ENCODE measurements at places on chromosomes 5 and 9.

GRCh38 chr5:10648806-10649665 is 85.2 kb downstream of the ANKRD33B start:
- DNase-seq: no peak

- DNase-seq: no peak
These were observed at the start of gene DIPK1B for GRCh38 chr9:136711751-136712689. Gene DIPK1B, plus strand, starts transcription at chr9:136712572. Its CDS starts 94 bp downstream, at chr9:136712666.

GRCh38 chr9:110847671-110848070 is 179.1 kb downstream of the MUSK start:
- DNase-seq: no peak

DNA sequence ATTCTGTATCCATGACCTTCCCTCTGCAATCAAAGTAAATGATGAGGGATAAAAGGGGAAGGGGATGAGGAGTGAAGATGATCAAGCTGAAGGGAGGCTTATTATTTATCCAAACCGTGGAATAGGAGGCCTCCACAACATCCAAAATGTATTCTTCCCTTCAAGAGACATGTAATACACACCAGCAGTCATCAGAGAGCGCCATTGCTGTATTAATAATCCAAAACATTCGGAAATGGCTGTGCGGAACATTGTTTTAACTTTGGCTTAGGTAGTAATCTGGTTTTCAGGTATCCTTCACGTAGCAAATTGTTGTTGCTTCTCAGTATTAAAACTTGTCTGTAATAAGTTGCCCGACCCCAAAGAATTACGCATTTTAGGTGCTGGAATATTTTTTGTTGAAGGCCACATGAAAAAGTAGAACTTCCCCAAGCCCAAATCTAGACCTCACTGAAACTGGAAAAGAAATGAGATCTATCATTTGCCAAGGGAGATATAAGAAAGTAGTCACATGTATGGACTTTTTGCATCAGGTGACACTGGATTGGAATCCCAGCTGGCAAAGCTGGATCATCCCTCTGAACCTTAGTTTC is 2.6 kb upstream of the BOD1 start:
- peak; percentile 17 for DNase-seq

GRCh38 chr9:21317956-21318923 is 13.1 kb upstream of the IFNA5 start:
- DNase-seq: no peak

GRCh38 chr9:75183306-75183705 is 95.0 kb downstream of the OSTF1 start:
- no peak for DNase-seq

GRCh38 chr5:82221020-82221419 is 57.1 kb downstream of the RPS23 start:
- no peak for DNase-seq

DNA sequence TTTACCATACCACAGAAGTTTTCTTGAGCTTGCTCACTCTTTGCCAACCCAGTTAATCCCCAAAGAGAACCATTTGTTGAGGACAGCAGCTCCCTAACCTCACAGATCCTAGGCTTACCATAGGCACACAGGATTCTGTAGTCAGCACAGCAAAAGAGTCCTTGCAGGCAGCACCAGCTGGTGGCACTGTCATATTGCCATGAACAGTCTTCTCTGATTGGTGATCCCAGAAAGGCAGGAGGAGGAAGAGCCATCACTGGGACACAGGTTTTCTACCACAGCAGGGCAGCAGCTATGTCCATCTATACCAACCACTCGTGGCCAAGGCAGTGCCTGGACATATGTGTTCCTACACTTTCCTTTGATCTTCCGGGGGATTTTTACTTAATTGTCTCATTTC is 297.1 kb upstream of the CD180 start:
- DNase-seq: no peak

GRCh38 chr9:72394066-72394465 is 29.1 kb upstream of the ZFAND5 start:
- DNase-seq: peak; percentile 42

DNA sequence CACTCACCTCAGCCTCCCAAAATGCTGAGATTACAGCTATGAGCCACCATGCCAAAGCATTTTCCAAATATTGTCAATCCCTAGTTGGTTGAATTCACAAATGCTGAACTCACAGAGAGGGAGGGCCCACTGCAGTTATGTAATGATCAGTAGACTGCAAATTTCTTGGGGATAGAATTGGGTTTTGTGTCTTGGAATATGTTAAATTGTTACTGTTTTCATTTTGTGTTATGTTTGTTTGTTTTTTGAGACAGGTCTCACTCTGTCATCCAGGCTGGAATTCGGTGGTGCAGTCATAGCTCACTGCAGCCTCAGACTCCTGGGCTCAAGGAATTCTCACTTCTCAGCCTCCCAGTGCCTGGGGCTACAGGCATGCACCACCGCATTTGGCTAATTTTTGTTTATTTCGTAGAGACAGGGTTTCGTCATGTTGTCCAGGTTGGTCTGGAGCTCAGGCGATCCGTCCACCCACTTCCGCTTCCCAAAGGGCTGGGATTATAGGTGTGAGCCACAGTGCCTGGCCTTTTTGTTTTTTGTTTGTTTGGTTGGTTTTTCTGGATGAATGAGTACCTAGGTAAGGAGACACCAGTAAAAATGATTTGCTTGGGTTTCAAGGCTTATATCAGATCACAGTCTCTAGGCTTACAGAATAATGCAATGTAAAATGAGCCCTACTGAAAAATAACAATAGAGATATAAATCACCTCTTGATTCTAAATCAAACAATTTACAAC is 31.5 kb upstream of the LMNB1 start:
- no peak for DNase-seq

DNA sequence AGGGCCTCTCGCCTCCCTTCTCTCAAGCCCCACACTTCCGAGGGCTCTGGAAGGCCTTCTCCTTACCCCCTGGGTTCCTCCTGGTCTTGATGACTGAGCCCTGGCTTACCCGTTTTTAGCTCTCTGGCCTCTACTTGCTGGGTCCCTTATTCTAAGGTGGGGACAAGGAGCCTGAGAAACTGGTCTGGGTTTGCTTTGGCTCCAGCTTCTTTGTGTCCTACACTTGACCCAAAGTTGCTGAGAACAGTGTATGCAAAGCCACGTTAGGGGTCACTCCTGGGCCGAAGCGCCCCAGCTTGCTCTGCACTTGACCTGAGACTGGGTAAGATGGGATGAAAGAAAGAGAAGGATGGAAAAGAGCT is 788 bp downstream of the ZNF346 start:
- no peak for DNase-seq

- DNase-seq: no peak
These were observed 831.1 kb downstream of the NR2F1-AS1 start for GRCh38 chr5:92749943-92750342.

DNA sequence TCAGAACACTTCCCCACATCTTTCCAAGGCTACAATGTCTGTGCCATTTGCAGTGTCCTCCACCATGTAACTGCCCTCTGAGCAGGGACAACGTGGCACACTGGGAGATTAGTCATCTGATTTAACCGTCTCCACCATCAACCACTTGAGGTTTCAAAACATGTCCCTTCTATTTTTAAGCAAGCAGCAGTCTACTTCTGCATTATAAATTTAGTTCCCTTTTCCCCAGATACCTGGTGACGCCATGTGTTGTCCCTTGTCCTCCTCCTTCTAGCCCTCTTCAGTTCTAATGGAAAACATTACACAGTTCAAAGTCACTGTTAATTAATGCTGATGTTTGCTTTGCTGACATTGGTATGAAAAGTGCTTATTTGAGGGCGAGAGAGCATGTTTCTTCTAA is 52.8 kb downstream of the ATP10B start:
- peak; percentile 69 for DNase-seq

GRCh38 chr9:18317896-18318295 is 156.1 kb upstream of the ADAMTSL1 start:
- DNase-seq: no peak

GRCh38 chr5:110807169-110807568 is 68.4 kb downstream of the SLC25A46 start:
- no peak for DNase-seq

GRCh38 chr5:132674671-132675506 is 1.1 kb downstream of the IL4 start:
- DNase-seq: no peak

DNA sequence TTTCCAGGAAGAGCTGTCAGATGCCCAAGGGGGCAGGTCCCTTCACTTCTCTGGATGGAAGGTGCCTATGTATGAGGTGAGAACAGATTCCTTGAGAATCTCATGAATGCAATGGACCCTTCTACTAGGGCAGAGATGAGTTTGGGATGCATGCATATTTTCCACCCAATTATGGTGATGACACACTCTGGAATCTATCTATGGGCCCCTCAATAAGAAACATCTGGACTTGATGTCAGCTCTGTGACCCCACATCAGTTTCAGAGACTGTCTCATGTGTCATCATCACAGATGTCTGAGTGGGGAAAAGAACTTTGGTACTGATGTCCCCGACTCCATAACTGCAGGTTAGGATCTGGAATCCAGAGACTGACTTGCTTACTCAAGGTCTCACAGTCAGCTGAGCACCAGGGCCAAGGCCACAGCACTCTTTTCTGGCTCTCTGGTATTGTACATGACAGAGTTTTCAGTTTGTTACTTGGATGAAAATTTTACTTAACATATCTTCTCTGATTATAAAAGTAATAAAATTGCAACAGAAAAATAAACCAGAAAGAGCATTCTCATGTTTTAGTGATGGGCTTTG is 177.0 kb downstream of the DCP2 start:
- DNase-seq: no peak

- DNase-seq: no peak
These were observed 113.2 kb upstream of the RANBP3L start for GRCh38 chr5:36414869-36415282.

DNA sequence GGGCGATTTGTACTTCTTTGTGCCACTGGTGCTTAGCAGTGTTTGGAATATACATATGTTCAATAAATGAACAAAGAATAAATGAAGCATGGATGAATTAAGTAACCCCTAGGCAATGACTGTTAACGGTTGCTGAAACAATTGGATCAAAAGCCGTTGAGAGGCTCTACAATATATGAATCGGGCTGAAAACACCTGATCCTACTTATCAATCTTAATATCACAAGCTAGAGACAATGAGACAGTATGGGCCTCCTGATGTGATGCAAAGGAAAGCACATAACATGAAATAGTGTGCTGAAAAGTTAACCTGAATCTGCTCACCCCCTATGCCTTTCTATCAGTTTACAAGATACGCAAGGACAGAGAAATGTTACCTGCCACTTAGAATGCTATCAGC is 410.3 kb upstream of the RGMB start:
- DNase-seq: no peak

DNA sequence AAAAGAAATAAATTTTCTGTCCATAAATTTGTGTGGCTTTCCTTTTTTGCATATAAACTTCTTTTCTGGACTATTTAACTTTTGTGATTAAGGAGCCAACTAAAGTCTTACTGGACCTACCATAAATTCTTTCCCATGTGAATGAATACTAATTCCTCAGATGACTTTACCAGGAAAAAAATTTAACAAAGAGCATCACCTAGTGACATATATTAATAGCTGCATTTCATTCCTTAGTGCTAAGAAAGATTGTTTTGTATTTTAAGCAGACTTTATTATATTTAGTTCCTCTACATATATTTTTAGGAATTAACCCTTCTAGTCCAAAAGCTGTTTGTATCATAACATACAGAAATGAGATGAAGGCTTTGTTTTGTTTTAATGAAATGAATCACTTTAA is 64.4 kb downstream of the C9orf85 start:
- DNase-seq: no peak

DNA sequence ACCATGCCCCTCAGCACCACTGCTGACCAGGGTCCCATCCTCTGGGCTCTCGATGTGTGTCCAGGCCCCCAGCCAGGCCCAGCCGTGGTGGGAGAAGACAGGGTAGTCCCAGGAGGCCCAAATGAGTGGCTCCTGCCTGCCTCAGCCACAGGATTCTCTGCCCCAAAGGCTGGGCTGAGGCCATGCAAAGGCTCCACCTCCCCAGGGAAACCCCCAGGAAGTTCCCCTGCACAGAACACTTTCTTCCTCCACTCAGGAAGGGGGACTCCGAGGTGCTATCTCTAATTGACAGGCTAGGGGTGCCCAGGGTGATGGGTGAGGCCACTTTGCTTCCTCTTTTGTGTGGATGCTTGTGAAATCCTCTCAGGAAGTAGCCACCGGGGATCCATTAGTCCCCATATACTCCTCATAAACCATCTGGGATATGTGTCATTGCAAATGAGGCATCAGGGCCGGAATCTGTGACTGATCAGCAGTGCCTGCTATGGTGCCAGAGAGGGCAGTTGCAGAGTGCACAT is 23.1 kb upstream of the TDRD7 start:
- DNase-seq: peak; percentile 24

GRCh38 chr9:123251324-123251723 is 17.1 kb downstream of the STRBP start:
- no peak for DNase-seq

- no peak for DNase-seq
These were observed 8.6 kb upstream of the PTGES start for GRCh38 chr9:129761293-129761900.

DNA sequence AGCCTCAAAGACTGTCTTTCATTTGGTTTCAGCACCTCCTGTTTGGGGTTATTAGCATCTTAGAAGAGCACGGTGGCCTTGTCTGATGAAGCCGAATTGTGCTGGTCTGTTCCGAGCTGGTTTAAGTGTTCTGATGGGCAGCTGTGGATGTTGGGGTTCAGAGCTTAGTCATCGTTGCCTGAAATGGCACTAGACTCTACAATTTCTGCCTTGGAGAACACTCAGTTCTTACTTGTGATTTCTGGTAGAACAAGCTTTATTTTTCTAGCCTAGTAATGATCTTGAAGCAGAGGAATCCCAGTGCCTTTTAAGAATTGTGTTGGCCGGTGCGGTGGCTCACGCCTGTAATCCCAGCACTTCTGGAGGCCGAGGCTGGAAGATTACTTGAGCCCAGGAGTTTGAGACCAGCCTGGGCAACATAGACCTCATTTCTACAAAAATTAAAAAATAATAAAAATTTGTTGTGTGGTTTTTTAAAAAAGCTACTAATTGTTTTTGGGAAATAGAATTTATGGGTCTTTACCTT is 7.8 kb downstream of the FBXW5 start:
- DNase-seq: no peak

DNA sequence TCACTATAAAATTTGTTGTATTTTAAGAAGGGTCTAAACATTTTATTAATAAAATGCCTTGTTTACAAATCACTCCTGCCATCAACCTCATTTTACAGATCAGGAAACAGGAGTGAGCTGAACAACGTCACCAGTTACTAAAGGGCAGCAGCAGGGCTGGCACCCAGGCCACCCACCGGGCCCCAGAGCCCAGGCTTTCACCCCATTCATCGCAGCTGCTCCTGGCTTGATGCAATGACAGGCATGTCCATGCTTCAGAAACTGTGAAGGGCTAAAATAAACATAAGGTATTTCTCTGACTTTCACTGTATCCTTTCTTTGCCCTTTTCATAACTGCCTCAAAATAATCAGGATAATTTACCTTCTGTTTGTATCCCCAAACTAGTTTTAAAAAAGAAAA is 18.1 kb downstream of the MED27 start:
- DNase-seq: no peak

DNA sequence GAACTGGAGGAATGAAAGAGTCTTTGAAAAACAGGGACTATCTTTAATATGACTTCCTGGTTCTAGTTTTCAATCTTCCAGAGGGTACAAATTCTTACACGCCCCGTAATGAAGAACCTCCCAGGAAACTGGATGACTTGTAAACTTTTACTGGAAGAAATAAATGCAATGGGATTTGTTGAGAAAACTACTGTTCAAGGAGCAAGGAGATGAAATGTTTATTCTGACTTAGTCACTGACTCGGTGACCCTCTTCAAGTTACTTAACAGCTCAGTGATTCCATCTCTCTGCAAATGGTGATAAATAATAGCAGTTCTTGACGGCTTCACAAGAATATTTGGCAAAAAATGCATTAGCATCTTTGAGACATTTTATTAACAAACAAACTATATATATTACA is 858.6 kb downstream of the PTPRD start:
- DNase-seq: no peak
